ENCODE measurements at places on chromosomes 6 and 20. TPM values are rescaled to one million over a fixed set of nuclear protein-coding genes. Genes with fewer than 3 reads are reported as not detected.
A peak's percentile ranks its signal among the peaks of the same experiment; 100 is the strongest.

The FAM162B gene
- total RNA-seq, result not detected

GRCh38 chr20:25206063-25206403 lies 10.5 kb downstream of the ENTPD6 start:
- no peak for DNase-seq

- DNase-seq, result no peak
These were observed 56.6 kb downstream of the SNX14 start for GRCh38 chr6:85537055-85537494.

The MUC22 gene
- not detected for total RNA-seq

The TSPO2 gene
- not detected for total RNA-seq

- DNase-seq, result peak; percentile 65
These were observed 542.9 kb upstream of the JAG1 start for GRCh38 chr20:11216451-11217314.

- DNase-seq, result no peak
These were observed 54.2 kb downstream of the DACT2 start for GRCh38 chr6:168265394-168265793.

DNA sequence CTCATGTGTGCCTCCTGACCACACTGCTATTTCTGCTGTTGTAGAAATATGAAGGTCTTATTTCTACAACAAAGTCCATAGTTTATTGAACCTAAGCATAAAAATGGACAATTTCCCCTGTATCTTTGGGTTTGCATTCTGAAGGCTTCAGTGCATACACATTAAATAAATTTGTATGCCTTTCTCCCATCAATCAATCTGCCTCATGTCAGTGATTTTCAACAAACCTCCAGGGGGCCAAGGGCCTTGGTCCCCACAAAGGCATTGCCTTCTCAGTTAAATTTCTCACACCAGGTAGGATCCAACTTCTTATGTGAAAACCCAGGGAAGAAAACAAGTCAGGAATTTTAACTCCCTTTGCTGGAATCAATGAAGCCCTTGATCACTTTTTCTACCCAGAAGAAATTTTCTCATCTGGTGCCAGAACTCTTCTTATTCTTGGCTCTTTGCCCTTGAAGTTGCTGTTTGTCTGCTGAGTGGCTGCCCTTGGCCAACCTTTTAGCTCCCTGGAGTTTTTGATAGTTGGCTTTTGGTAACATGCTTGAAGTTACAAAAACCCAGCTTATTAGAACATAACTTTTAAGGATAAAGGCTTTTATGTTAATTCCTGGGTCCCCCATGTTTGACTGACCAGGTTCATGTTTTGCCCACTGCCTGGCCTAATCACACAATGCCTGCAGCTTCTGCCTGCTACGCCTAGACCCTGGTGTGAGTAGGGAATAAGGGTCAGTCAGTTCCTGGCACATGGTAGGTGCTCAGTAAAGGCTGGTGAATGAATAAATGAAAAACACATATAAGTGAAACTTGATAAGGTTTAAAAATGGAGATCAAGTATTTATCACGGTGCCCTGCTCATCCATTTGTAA lies 37.0 kb downstream of the SHLD1 start:
- DNase-seq, result no peak

The FRS3 gene
- total RNA-seq, result 1.5 TPM

The CITED2 gene
- total RNA-seq, result 25.7 TPM

DNA sequence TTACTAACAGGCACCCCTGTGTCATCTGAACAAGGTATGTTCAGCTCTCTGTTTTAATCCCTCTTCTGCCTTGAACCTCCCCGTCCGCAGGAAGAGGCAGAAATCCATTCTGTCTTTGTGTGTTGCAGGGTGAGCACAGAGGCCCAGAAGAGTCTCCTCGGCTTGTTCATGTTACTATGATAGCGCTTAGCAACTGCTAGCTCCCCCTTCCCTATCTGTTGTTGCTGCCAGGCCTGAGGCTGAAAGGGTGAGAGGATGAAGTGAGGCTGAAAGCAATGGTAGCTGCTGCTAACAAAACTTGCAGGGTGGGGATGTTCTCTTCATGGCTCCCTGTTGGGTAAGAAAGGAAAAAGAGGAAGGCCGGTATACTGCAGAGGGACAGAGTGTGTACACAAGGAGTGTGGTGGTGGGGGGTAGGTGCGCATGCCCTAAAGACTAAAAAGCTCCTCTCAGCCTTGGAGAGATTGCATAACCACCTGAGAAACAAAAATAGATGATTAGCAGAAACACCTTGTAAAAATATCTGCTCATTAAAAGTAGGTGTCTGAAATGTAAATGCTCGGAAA lies 55.2 kb upstream of the CITED2 start:
- DNase-seq, result no peak

The HLA-B gene
- 4,578 TPM for total RNA-seq
